ENCODE measurements at places on chromosomes 1 and 21.
A peak's percentile ranks its signal among the peaks of the same experiment; 100 is the strongest.

- DNase-seq: no peak
Measured at GRCh38 chr1:180811886-180812285, 100.8 kb upstream of the KIAA1614 start.

- no peak for DNase-seq
Measured at GRCh38 chr1:75613916-75614315, 3.0 kb upstream of the SLC44A5 start.

- no peak for DNase-seq
Measured at GRCh38 chr21:18711662-18712061, 308.1 kb upstream of the TMPRSS15 start.

GRCh38 chr1:242764161-242764560 lies 239.7 kb upstream of the PLD5 start:
- no peak for DNase-seq

DNA sequence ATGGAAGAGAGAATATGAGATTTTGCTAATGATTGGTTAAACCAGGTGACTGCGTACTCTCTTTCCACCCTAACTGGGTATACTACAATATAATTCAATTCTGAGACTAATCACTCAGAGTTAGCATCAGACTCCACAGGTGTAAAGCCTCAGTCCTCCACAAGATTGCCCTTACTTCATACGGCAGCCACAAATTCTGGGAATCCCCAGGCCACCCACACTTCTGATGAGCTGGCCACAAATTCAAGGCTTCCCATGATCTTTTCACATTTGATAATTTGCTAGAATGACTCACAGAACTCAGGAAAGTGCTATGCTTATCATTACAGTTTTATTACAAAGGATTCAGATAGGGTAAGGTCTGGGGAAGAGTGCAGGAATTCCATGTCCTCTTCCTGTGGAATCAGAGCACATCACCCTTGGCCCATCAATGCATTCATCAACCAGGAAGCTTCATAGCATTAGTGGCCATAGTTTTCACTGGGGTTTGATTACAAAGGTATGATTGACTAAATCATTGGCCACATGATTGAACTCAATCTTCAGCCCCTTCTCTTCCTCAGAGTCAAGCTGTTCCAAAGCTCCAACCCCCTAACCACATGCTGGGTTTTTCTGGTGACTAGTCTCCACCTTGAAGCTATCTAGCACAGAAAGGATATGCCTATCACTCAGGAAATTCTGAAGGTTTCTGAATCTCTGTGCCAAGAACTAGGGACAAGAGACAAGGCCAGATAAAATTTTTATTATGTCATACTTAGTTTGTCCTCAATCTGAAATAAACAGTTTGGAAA lies 131.7 kb downstream of the HHIPL2 start:
- DNase-seq: no peak

DNA sequence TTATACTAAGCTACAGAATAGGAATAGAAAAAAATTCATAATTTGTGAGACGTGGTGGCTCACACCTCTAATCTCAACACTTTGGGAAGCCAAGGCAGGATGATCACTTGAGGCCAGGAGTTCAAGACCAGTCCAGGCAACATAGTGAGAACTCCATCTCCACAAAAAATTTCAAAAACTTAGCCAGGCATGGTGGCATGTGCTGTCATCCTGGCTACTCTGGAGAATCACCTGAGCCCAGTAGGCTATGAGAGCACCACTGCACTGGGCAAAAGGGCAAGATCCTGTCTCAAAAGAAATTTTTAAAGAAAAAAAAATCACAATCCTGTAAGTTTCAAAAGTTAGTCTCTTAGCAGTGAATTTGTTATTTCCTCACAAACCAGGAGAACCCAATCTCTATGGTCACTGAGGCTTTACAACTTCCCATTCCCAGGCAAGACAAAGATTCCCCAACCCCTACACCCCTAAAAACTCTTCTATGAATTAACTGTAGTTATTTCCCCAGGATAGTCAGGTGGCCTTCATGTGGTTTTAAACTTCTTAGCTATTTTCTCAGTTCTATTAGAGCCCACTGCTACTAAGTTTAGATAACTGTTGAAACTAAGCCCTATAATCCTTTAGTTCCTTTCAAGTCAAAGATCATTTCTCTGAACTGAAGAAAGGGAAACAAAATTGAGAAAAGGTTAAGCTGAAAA lies 74.5 kb downstream of the FOXJ3 start:
- no peak for DNase-seq

DNA sequence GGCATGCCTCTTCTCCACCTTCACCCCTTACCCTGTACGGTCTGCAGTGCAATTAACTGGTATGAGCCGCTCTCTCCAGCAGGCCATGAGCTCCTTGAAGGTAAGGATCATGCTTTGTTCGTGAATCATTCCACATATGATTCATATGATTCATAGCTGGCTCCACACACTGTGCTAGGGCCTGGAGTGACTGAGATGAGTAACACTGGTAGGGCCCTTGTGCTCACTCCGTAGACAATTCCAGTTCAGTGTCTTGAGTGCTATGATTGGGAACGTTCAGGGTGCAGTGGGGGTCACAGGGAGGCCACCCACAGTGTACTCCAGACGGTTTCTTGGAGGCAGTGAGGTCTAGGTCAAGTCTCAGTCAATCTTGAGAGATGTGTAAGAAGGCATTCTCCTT lies 239.8 kb downstream of the LMX1A start:
- DNase-seq: peak; percentile 66

- DNase-seq: peak; percentile 92
Measured at GRCh38 chr21:26846036-26846931, 1.1 kb upstream of the ADAMTS1 start.

- no peak for DNase-seq
Measured at GRCh38 chr1:240309769-240310168, 218.1 kb downstream of the FMN2 start.

GRCh38 chr1:32867671-32868070 lies 3.0 kb downstream of the FNDC5 start:
- DNase-seq: no peak

DNA sequence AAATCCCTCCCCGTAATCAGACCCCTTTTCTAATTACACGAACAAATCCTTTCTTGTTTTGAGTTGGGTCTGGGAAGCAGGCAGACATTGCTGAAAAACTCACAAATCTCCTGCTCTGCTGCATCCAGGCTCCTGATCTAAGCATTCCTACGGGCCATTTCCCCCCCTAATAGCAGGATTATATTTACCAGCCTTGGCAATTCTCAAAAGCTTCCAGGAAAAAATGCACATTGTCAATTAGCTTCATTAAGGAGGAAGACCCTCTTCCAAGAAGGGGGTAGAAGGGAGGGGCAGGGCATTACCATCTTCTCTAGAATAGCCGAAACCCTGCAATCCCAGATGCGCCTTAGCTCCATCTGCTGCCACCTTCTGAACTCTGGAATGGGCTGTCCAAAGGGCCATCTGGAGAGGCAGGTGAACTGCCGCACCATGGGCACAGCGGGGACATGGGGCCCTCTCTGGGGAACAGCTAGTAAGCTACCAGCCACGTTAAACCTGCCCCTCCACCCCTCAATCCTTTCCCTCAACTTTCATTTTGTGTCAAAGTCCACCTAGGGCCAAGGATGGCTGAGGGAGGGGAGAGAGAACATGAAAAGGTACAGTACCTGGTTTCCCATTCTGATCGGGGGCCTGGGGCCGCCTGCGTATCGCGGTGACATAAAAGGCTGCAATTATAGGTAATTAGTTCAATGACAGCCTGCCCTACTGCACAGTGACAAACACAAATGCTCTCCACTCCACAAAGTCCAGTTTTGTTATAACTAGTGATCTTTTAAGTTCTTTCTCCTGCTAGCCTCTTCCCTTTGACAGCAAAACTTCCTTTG lies 56.8 kb downstream of the MRPL37 start:
- no peak for DNase-seq
